ENCODE measurements at places on chromosomes 13 and 19.
A peak's percentile ranks its signal among the peaks of the same experiment; 100 is the strongest.

DNA sequence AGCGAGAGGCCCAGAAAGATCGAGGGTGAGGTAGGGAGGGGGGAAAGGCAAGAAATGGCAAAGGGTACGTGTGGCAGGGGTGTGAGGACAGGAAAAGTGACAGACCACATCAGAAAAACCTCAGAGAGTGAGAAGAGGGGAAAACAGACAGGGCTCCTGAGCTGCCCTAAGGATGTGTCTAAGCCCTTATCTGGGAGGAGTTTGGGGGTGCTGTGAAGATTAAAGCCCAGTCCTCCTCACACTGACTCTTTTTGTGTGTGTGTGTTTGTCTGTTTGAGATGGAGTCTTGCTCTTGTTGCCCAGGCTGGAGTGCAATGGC lies 703 bp upstream of the PTH2 start:
- peaks cover 2% of the 10 kb centered on the region for H3K36me3 ChIP-seq
- peak overlapping the region; percentile 54 for H3K4me3 ChIP-seq
- peaks cover 62% of the 10 kb centered on the region for H3K4me1 ChIP-seq
- no peak for DNase-seq
- H3K27me3 ChIP-seq, result peaks cover 100% of the 10 kb centered on the region

GRCh38 chr13:30061217-30061616 lies 210.8 kb upstream of the UBL3 start:
- no peaks in the 10 kb centered on the region for H3K4me1 ChIP-seq
- DNase-seq, result no peak
- no peak overlapping the region for H3K27ac ChIP-seq
- no peaks in the 10 kb centered on the region for H3K36me3 ChIP-seq
- H3K27me3 ChIP-seq, result peaks cover 35% of the 10 kb centered on the region

GRCh38 chr13:58617880-58618665 lies 986.5 kb downstream of the PCDH17 start:
- no peak overlapping the region for H3K4me3 ChIP-seq
- H3K27ac ChIP-seq, result no peak overlapping the region
- H3K4me1 ChIP-seq, result no peaks in the 10 kb centered on the region
- H3K27me3 ChIP-seq, result no peaks in the 10 kb centered on the region
- no peak for DNase-seq
- H3K36me3 ChIP-seq, result no peaks in the 10 kb centered on the region

DNA sequence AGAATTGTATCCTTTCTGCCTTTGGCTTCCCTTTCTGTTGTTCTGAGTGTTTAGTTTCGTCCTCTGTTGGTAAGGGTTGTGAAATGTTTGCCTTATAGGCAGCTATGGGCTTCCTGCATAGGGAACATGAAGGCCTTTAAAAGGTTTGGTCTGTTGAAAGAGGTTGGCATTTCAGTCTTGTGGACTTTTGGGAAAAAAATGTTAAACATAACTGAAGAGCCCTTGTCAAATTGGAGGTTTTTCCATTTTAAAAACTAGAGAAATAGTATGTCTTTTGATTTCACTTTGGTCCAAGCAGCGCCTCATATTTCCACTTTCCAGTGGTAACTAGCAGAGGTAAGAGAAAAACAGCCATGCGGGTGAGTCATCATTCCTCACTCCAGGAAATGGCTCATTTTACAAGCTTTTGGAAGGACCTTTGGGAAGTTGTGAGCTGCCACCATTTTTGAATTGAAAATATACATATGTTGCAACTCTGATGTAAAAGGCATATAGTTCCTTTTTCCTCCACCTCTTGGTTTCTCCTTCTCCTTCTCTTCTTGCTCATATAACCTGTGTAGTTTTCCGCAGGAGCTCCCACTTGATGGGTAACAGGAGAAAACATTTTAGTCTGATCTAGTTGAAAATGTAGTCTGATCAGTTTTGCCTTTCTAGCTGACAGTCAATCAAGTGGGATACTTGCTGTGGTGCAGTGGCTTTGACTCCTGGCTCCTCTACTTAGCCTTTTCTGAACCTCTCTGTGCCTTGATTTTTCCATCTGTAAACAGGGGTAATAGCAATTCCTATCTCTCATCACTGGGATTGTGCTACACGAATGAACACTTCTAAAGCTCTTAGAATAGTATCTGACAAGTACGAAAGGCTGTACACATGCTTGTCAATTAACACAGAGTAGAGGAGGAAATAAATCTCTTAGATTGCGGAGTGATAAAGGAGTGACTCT lies 23.0 kb downstream of the GPC6 start:
- H3K4me3 ChIP-seq, result no peak overlapping the region
- H3K36me3 ChIP-seq, result peaks cover under 1% of the 10 kb centered on the region
- H3K4me1 ChIP-seq, result no peaks in the 10 kb centered on the region
- H3K27me3 ChIP-seq, result peaks cover 6% of the 10 kb centered on the region

GRCh38 chr19:39677961-39678889 lies 22.5 kb downstream of the LGALS16 start:
- no peaks in the 10 kb centered on the region for H3K27me3 ChIP-seq
- DNase-seq, result no peak
- peak overlapping the region; percentile 42 for H3K27ac ChIP-seq

DNA sequence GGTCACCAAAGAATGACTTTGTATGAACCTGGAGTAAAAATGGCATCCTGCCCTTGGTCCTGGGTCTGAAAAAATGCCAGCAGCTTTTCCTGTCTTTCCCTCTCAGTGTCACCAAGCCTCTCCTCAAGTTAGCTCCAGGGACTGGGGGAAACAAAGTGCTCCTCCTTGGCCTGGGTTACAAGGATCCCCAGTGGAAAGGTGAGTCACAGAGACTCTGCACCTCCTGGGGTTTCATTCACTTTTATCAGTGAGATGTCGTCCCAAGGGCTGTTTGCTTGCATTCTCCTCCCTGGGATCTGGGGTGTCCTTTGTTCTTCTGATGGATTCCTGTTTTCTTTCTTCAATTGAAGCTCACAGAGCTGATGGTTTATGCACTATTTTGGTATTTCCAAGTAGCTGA lies 93.2 kb upstream of the CSNK1A1L start:
- H3K4me1 ChIP-seq, result no peaks in the 10 kb centered on the region
- DNase-seq, result no peak
- no peak overlapping the region for H3K4me3 ChIP-seq
- no peak overlapping the region for H3K27ac ChIP-seq

- no peak overlapping the region for H3K4me3 ChIP-seq
- H3K27me3 ChIP-seq, result peaks cover 58% of the 10 kb centered on the region
- DNase-seq, result no peak
- peaks cover 16% of the 10 kb centered on the region for H3K4me1 ChIP-seq
- peaks cover 5% of the 10 kb centered on the region for H3K36me3 ChIP-seq
Measured at GRCh38 chr19:55147545-55148251, 1.3 kb downstream of the TNNT1 start.

Data from central memory CD8-positive, alpha-beta T cell (primary cell).